Stimulated activated CD4-positive, alpha-beta T cell treated with anti-CD3 and anti-CD28 coated beads, Interleukin-4, amount 100 ng/mL, for 4 hours (primary cell): ENCODE measurements at places on chromosomes 5 and 9.

- peak; percentile 74 for DNase-seq
Observed at GRCh38 chr9:14322211-14323082, 8.5 kb upstream of the NFIB start.

GRCh38 chr5:24747327-24747726 lies 102.5 kb upstream of the CDH10 start:
- DNase-seq = no peak

- DNase-seq = no peak
Observed at GRCh38 chr9:129390541-129390940, 212.5 kb upstream of the IER5L start.

- DNase-seq = no peak
Observed at GRCh38 chr9:96448546-96449170, 1.3 kb upstream of the HABP4 start.

DNA sequence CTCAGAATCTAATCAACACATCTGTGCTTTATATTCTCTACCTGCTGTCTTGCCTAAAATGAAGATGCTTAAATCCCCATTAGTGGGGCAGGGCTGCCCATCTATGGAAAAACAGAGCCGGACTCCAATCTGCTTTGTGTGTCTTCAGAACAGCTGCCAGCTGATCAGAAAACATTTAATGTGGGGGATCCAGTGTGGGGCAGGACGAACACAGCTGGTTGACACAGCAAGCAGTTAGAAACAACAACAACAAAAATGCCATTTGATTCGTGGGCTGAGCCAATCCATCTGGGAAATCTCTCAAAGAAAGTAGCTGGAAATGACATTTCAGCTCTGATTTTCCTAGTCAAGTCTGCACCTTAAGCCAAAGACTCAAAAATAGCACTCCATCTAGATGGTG lies 99.8 kb downstream of the PPP2R2B start:
- no peak for DNase-seq

DNA sequence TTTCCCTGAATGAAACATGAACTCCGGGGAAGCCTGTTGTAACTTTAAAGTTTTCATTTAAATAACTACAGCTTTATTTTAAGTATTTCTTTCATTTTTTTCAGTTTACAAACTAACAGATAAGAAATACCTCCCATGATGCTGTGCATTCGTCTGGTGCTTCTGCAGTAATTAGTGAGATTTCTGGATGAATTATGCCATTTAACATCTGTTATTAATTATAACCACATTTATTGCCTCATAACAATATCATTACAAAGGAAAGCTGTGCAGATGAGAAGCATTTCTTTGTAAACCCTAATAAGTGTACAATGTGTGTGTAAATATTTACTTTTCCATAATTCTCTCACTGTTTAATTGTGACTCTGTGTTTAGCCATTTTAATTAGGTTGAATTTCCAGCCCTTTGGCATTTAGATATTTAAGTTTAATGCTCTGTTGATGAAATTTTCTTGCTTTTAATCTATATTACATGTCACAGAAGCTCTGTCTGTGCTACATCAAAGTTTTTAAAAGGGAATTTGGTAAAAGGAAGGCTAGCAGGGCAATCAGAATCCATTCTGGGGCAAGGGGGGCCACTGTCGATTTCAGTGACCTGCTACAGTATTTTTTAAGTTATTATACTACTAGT lies 418.0 kb downstream of the SPATA31D1 start:
- DNase-seq = no peak

DNA sequence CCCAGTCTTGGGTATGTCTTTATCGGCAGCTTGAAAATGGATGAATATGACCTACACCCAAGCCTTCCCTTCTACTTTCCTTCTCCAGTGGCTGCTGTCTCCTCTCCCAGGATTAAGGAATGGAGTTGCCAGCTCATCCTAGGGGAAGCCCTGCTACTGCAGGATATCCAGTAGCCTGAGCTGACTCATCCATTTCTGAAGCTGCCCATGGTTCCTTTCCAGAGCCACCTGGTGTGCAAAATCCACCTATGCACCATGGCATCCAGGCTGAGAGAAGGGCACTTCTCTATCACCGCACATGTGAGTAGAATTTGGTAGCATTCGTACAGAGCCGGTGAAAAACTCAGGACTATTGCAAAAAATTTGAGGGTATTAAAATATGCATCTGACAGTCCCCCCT lies 290.8 kb downstream of the YTHDC2 start:
- no peak for DNase-seq

GRCh38 chr5:166499447-166500240 lies 1791.8 kb upstream of the WWC1 start:
- no peak for DNase-seq

DNA sequence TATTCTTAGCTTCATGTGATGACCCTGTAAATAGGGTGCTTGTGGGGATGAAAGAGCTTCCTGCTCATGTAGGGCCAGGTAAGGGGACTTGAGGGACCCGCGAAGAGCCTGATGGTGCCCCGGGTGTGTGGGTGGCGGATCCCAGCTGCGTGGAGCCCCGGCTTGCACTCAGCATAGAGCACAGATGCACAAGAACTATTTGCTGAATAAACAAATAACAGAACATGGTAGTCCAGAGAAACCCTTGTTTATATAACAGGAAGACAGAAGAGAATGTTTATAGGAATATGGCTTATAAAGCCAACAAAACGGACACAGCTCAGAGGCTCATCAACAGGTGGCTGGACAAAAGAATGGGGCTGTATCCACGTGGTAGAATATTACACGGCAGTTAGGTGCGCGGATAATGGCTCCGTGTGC lies 106.9 kb upstream of the COL5A1 start:
- DNase-seq = no peak

DNA sequence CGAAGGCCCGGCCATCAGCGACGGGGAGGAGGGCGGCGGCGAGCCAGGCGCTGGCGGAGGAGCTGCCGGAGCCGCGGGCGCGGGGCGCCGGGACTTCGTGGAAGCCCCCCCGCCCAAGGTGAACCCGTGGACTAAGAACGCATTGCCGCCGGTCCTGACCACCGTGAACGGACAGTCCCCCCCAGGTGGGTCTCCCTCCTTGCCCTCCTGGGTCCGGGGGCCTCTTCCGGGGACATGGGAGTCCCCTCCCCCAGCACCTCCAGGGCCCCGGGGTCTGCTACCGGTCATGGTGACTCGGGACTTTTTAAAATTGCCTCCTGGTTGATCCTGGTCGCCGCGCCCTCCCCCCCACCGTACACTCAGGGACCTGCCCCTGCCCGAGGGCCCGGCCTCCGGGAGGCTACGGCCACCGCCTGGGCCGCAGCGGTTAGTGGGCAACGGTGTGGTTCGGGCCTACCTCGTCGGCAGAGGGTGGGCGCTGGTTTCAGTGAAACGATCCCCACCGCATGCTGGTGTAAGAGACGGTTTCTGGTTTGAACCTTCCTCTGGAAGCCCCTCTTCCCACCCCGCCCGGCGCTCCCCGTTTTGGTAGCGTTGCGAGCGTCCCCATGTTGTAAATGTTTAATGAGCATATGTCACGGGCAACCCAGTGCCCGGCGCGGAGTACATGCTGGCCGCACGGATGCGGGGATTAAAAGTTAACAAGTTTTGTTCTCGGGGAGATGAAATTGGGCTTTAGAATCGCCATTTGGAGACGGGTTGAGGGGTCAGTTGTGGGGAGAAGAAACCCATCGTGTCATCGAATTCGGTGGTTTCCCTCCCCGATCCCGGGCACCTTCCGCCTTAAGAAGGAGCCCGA lies 1.1 kb downstream of the LARP1 start:
- DNase-seq = peak; percentile 35

- no peak for DNase-seq
Observed at GRCh38 chr5:68465133-68465532, 249.6 kb downstream of the PIK3R1 start.

DNA sequence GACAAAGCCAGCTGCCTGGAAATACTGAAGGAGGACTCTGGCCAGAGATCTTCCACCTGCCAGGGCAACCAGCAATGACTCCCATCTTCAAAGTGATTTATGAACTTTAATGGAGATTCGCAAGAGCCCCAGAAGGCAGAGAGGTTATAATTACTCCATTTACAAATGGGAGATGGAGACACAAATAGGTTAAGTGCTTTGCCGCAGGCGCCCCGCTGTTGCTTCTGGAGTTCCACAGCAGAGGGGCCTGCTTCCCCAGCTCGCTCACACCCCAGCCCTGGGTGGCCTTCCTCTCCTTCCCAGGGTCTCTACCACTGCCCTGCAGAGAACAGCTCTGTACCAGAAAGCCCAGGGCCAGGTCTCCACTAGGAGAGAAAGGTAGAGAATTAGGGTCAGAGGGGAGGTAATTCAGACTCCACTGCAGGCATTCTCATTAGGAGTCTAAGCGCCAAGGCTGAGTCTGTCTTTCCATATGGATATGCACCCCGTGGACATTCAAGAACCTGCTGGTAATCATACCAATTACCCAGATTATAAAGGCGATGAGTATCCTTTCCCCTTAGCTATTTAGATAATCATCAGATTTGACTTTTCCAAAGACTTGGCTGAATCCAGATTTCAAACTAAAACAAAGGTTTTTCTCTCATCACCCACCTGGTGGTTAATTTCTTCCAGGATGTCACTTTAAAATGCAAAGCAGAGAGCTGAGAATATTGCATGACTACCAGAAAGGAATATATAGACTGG lies 157.6 kb upstream of the TUT7 start:
- no peak for DNase-seq

GRCh38 chr9:11973011-11973410 lies 720.2 kb upstream of the TYRP1 start:
- no peak for DNase-seq

DNA sequence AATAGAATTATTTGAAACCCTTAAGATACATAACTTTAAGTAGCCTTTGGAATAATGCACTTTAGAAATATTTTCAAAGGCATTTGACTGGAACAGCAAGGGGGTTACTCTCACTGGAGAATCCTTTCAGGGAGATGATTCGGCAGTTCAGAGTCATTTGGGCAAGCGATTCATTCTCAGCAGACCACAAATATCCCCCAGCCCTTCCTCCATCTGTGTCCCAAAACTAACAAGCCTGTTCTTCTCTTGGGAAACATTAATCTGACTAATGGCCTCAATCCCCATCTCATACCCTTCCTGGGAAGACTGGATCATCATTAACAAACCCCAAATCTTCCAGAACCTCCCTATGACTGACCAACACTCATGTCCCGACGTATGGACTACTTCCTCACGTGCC lies 65.8 kb upstream of the S1PR3 start:
- DNase-seq = no peak

DNA sequence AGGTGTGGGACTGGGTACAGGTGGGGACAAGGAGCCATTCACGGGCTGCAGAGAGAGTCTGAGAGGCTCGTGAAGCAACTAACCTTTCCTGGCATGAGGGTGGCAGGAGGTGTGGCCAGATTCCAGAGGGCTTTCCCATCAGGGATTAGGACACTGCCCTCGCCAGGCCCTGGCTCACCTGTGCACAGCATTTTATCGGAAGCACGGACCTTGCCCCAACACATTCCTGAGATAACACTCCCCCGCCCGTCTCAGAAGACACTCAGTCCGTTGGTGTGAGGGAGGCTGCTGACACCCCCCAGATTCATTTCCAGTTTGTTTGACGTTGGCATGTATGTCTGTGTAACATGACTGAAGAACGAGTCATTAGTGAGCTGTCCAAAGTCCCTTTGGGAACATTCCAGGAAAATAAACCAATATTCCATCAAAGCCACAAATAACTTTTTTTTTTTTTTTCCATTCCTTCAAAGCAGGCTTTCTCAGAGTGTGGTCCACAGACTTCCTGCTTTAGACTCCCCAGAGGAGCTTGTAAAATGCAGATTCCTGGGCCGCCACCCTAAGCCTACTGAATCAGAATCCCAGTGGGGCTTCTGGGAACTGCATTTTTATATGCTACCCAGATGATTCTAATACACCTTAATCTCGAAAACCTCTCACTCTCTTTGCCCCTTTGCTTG lies 23.4 kb downstream of the WWC1 start:
- DNase-seq = no peak

DNA sequence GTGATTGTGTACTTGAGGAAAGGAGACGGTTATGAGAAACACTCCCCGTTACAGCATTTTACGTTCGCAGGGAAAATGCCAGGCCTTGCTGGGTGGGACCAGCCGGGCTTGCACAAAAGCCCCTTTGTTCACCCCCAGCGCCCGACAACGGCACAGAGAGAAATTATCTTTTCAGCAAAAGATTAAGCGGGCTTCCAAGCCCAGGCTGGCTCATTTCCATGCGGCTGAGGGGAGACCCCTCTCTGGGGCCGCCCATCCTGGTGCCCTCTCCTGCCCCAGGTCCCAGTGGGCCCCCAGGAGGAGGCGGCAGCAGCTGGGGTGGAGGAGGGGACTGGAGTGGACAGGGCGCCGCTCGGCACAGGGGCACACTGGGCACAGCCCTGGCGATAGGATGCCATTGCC lies 50.8 kb upstream of the NOTCH1 start:
- no peak for DNase-seq

DNA sequence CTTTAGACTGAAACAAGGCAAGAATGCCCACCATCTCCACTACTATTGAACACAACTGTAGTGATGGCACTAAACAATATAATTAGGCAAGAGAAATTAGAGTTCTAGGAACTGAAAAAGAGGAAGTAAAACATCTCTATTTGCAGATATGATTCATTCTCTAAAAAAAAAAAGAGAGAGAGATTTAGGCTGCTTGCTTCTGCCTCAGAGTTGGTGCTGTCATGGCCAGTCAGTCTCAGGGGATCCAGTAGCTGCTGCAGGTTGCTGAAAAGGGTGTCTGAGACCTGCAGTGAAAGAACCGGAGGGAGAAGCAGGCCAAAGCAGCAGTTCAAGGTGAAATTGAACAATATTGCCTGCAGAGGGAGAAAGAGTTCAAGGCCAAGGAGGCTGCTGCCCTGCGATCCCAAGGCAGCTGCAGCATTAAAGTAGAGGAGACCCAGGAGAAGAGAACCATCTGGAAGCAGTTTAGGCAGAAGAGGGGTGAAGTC lies 72.5 kb downstream of the AP3B1 start:
- no peak for DNase-seq

DNA sequence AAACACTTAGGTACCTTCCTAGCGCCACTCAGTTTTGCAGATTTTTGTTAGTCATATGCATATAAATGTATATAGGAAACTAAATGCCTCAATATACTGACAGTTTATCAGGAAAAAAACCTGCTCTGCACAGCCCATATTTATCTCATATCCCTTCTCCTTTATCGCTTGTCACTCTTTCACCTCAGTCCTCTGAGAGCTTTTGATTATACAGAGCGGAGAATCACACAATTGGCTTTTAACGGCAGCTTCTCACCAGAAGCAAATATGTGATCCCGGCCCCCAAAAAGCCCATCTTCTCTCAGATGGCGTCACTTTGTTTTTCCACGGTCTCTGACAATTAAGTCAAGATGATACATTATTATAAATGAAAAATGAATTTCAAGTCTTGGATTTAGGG lies 362.6 kb downstream of the DNAH5 start:
- no peak for DNase-seq
